NCI-H524 treated with DMSO at 0.1 percent for 48 hours (cell line): ENCODE measurements at places on chromosomes 5 and 9.

GRCh38 chr5:159021901-159022556 lies 77.7 kb downstream of the EBF1 start:
- peak; percentile 74 for DNase-seq

GRCh38 chr9:133487331-133487725 lies 8.4 kb upstream of the SLC2A6 start:
- DNase-seq, result no peak

GRCh38 chr5:163189023-163189553 lies 248.3 kb upstream of the CCNG1 start:
- no peak for DNase-seq

GRCh38 chr9:134553061-134553891 lies 88.3 kb upstream of the COL5A1 start:
- no peak for DNase-seq

GRCh38 chr5:58666598-58667581 lies 84.0 kb downstream of the RAB3C start:
- DNase-seq, result no peak

DNA sequence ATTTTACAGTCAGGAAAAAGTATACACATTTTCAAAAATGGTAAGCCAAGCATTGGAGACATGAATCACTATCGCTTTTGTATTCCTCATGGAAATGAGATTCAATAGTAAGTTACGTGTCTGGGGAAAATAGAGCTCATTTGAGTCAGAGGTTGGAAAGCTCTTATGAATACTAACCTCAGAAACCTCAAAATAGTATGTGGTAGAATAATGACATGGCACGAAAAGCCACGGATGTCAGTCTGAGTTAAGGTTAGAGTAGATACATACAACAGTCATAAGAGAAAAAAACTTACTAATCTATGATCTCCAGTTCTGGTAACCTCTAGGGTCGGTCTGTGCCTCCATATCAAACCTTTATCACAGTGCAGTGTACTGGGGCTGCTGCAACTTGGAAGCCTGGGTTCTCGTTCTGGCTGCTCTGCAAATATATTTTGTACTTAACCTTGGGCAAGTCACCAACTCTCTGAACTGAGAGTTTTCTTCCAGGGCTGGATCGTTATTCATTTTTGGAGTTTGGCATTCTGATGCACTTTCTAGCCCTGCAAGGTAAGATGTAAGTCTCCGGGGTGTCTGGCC lies 31.8 kb downstream of the MAP1B start:
- no peak for DNase-seq

DNA sequence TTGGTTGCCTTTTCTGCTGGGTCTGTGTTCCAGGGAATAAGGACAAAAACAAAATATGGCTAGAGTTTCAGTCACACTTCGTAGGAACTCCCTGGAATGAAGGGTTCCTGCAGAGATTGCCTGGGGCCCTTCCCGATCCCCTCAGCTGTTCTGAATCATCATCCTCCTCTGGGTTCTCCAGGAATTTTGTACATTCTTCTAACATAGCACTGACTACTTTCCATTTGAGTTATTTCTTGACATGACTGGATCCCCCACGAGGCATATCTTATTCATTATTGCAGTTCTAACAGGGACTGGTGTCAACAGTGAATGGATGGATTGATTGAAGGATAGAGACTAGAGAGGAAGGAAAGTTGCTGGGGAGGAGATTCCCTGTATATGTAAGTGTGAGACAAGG lies 49.2 kb upstream of the TNC start:
- DNase-seq, result no peak
